ENCODE measurements at places on chromosomes 16 and 17.

GRCh38 chr17:82160075-82160474 lies 52.6 kb downstream of the CCDC57 start:
- DNase-seq, result no peak

DNA sequence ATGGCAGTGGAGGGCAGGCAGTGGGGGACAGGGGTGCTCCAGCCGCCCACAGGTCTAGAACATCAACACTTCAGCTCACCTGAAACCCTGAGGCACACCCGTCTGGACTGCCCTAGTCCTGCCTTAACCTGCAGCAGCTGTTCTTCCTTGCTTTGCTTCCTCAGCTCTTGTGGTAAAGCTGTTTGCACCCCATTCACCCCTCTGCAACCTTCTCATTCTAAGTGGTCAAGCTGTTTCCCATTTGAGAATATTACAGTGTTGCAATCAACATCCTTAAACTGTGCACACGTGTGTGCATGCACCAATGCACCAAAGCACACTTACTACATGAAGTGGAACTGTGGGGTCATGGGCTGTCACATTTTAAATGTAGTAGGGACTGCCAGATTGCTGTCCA lies 32.4 kb downstream of the SCNN1B start:
- DNase-seq, result no peak

DNA sequence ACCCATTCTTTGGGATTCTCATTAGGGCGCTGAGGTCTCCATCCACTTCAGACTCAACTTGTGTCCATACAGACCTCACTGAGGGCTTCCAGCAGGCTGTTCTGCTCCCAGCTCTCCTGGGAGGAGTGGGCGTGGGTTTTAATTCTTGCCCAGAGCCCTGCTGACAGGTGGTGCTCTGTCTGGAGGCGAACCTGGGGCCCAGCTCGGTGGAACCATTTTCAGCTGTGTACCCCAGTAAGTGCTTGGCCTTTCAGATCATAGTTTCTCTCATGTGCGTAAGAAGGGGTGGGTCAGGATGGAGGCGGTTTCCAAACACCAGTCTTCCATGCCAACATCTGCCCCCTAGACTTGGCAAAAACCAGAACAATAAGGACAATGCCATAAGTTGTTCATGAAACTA lies 21.4 kb upstream of the NKD1 start:
- DNase-seq, result no peak

GRCh38 chr16:72050769-72051464 lies 3.4 kb upstream of the HP start:
- no peak for DNase-seq

DNA sequence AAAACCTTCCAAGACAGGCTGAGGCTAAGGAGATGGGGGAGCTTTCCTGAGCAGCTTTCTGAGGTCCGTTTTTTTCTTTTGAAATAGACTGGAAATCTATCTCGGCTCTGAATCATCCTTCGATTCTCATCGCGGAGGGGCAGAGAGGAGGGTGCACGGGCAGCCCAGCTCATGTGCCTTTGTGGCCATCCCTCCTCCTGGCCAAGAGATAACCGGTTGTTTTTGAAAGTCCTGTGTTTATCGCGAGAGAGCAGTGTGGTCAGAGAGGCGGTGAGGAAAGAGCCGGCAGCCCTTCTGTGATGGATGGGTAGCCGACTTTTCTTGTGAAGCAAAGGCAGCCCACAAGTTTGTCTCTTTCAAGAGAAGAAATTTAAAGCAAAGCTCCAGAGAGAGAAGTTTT lies 191.6 kb downstream of the CCDC182 start:
- DNase-seq, result no peak

- DNase-seq, result no peak
Observed at GRCh38 chr16:69672998-69673713, 53.2 kb downstream of the NQO1 start.

Data from activated T-helper 9 cell treated with anti-CD3 and anti-CD28 coated beads, Interleukin-2, amount 50 U/mL, for 16 hours (primary cell).